ENCODE measurements at places on chromosomes 2 and 18. TPM values are rescaled to one million over a fixed set of nuclear protein-coding genes. Genes with fewer than 3 reads are reported as not detected.

GRCh38 chr2:128573531-128573930 is 254.9 kb upstream of the HS6ST1 start:
- DNase-seq: no peak

GRCh38 chr18:47829831-47830230 is 100.6 kb downstream of the SMAD2 start:
- DNase-seq: no peak

DNA sequence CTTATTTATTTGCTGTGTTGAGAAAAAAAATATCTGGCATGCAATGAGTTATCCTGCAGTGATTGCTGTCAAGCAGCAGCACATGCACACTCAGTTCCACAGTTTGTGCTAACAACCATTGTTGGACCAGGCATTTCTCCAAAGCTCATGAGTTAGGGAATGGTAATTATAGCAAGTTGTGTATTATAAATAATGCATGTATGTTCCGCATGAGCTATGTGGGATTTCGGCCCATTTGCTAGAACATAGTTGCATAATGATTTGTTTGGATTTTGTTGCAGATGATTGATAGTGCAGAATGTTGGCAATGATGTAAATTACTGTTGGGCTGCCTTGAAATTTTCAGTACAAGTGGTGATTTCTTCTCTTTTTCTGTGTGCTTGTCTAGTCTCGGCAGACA is 10.7 kb downstream of the KCNJ3 start:
- DNase-seq: no peak

GRCh38 chr2:238106698-238107524 is 6.8 kb downstream of the ESPNL start:
- DNase-seq: peak; percentile 21

GRCh38 chr18:22564036-22564435 is 146.3 kb upstream of the CTAGE1 start:
- peak; percentile 31 for DNase-seq

- DNase-seq: no peak
These were observed 1116.2 kb downstream of the SUCLG1 start for GRCh38 chr2:83342860-83343329.

GRCh38 chr2:236605345-236605734 is 35.7 kb downstream of the ACKR3 start:
- DNase-seq: no peak

- no peak for DNase-seq
These were observed 284.6 kb upstream of the KLHL29 start for GRCh38 chr2:23100406-23100805.

- no peak for DNase-seq
These were observed 98.2 kb upstream of the TTC39C start for GRCh38 chr18:23916338-23916737.

DNA sequence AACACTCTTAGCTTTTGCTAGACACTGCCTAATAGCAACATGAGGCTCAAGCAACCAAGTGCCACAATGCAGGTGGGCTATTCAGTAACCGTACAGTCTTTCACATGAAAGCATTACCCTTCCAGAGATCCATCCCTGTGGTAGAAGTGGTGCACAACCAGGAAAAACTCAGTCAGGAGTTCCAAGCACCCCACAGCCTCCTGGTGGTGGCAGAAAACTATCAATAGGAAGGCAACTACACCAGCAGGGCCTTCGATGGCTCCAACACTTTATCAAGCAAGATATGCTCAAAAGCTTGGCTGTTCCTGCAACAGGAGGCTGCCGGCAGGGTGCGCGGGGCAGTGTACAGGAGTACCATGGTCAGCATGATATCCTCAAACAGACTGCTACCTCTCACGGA is 176.1 kb upstream of the DLGAP1 start:
- no peak for DNase-seq

DNA sequence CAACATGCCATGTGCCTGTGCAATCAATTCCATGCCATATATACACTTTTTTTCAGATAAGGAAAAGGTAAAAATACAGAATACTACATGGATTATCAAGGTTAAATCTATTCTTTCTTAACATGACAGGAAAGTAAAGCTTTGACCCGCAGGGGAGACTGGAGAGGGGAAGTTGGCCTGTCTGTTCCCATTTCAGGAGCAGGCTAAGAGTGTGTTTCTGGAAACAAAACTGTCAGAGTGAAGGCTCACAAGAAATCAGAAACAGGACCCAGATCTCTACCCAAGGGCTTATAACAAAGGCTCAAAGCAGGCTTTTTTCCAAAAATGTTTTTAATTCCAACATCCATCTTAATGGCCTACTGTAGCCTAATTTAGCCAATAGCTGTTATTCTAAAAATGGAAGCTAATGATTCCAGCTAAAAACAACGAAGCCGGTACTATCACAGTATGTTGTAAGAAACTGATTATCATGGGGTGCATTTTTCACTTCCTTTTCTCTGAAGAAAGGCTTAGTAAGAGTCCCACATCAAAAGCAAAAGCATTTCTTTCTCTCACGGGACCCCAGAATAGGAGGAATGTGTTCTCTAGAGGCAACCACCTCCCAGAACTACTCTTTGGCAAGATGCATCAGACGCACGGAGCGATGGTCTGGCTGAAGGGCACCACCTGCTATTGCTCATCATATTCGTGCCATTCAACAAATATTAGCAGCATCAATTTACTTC is 41.4 kb downstream of the FECH start:
- DNase-seq: no peak

DNA sequence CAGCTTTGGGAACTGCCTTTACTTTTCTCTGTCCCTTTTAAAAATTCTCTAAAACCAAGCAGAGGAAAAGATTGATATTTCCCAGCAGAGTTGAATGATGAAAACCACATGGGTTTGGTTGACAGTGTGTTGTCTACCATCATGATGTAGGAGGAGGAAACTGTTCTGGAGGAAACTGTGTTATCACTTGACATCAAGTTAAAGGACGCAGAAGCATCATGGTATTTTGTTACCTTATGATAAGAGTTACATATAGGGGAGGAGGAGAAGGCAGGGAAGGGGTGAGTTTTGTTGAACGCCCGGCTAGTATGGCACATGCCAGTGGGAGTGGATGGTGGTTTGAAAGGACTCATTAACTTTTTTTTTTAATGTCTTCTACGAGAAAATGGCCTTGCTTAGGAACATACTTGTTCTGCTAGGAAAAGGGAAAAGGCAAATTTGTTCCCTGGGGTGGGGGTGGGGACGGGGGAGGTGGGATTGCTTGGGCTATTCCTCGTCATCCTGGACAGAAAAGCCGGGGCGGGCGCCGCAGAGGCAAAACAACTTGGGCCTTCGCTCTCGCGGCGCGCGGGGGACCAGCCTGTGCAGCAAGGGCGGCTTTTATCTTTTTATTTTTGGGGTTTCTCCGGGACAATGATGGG is 766 bp downstream of the TMEM17 start:
- no peak for DNase-seq

GRCh38 chr2:67048314-67048713 is 348.8 kb upstream of the ETAA1 start:
- DNase-seq: no peak

GRCh38 chr2:117492209-117492851 is 322.2 kb upstream of the DDX18 start:
- no peak for DNase-seq

GRCh38 chr18:25282896-25283703 is 68.9 kb downstream of the ZNF521 start:
- DNase-seq: no peak

- no peak for DNase-seq
These were observed 38.7 kb downstream of the AAK1 start for GRCh38 chr2:69604836-69605235.

DNA sequence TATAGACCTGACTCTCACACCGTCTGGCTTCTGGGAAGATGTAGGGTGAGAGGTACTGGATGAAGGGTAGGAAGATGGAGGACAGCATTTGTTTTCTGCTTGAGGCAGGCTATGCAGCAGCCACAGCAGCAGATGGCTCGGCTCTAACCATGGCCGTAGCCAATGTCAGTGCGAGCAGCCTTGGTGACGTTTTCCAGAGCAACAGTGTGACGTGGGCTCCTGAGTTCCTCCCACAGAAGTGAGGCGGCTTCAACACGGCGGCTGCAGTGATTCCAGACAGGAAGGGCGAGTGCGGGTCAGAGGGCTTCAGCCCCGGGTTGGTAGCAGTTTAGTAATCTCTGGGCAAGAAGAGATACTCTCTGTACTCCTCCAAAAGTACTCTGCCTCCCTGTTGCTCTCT is 133.0 kb upstream of the MYT1L start:
- DNase-seq: no peak

GRCh38 chr2:20862850-20863249 is 39.9 kb upstream of the LDAH start:
- DNase-seq: no peak

GRCh38 chr2:74887960-74888700 is 54.2 kb downstream of the HK2 start:
- peak; percentile 40 for DNase-seq

DNA sequence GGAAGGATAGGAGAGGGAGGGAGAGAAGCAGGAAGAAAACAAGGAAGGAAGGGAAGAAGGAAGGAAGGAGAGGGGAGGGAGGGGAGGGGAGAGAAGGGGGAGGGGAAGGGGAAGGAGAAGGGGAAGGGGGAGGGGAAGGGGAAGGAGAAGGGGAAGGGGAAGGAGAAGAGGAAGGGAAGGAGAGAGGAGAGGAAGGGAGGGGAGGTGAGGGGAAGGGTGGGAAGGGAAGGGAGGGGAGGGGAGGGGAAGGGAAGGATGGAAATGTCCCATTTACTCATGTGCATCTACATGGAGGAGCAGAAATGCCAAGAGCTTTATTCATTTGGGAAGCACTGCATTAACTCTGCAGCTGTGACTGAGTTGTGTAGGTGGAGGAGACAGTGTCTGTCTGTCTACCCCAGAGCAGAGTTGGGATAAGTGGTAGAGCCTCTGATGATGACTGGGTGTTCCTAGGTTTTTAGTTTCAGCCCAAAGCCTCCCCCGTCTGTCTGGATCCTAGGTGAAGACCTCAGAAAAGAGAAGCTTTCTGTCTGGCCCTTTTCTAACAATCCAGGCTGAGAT is 131.3 kb downstream of the COL6A3 start:
- no peak for DNase-seq

GRCh38 chr18:5704847-5705246 is 161.1 kb upstream of the EPB41L3 start:
- DNase-seq: no peak

GRCh38 chr2:157662401-157662800 is 33.7 kb upstream of the ACVR1C start:
- DNase-seq: no peak

- DNase-seq: no peak
These were observed 171.9 kb downstream of the PID1 start for GRCh38 chr2:229099231-229099630.

DNA sequence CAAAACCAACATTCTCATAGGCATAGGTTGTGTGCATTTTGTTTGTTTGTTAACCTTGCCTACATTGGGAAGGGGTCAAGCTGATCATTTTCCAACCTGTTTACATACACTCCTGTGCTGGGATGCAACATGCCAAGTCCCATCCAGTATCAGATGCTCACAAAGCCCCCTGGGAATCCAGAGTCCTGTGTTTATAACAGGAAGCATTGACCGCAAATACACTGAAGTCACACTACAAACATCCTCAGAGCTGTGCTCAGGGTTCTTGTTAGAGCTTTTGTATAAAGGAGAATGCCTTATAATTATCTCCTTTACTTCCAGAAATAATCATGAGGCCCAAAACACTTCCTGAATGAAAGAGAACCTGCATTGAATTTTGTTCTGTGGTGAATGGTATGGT is 488.7 kb upstream of the TCF4 start:
- peak; percentile 42 for DNase-seq

DNA sequence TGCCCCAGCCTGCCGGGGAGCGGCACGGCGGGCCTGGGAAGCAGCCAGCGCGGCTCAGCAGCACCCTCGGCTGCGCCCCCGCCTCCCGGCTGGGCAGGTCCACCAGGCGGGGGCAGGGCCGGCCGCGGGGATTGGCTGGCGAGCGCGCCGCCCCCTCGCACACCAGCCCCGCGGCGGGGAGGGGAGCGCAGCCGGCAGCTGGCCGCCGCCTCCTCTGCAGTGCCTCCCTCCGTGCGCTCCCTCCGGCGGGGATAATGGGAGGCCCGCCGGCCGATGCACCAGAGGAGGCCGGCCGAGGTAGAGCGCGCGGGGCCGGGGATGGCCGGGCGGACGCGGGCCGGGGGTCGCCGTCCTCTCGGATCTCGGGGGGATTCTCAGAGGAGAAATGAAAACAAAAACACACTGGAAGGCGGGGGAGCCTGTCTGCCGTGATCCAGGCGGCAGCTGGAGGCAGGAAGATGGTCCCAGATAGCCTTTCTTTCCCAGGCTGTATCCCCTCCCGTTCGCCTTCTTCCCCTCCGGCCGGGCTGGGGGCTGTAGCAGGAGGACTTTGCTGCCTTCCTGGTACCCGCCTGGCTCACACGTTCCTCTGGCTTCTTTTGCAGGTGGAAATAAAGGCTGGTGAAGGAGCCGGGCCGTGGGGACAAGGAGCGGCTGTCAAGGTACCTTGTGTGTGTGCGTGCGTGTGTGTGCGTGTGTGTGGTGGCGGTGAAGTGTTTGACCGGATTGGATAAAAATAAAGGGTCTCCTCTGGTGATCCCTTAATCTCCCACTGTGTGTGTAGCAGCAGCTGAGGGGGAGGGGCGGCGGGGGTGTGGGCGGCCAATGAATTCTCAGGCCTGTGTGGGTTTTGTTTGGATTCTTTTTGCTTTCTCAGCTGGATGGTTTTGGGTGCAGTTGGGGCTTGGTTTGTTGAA is 18.1 kb downstream of the TET3 start:
- peak; percentile 75 for DNase-seq

DNA sequence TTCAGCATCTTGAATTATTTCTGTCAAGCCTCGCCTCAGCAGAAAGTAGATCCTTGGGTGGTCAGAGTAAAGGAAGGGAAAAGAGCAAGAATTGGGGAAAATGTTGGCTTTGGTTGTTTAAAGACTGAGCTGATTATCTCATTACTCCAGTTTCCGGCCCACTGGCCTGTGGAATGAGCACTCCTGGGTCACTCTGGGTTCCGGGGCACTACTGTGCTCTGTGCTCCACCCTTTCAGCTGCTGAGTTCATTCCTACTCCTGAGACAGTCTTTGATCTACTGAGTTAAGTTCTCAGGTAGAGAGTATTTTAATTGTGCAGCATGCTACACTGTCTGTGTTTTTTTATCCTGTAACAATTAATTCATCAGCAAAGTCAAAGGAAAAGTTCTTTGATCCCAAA is 427.7 kb downstream of the CDH2 start:
- no peak for DNase-seq

DNA sequence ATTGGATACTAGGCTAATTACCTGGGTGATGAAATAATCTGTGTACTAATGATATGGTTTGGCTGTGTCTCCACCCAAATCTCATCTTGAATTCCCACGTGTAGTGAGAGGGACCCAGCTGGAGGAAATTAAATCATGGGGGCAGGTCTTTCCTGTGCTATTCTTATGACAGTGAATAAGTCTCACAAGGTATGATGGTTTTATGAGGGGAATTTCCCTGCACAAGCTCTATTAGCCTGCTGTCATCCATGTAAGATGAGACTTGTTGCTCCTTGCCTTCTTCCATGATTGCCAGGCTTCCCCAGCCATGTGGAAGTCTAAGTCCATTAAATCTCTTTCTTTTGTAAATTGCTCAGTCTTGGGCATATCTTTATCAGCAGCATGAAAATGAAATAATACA is 394.1 kb upstream of the SYT4 start:
- peak; percentile 40 for DNase-seq

Gene TSHZ1
- total RNA-seq: 9.4 TPM

Gene RAMP1
- total RNA-seq: not detected

Gene SERPINB11
- not detected for total RNA-seq

Gene PARD6G
- 3.3 TPM for total RNA-seq

Gene HOXD9
- 0.53 TPM for total RNA-seq

Gene GBX2
- 1.9 TPM for total RNA-seq

Gene ALPI
- not detected for total RNA-seq

Gene PPM1B
- total RNA-seq: 22.6 TPM

Gene MDH1B
- 0.29 TPM for total RNA-seq

Gene HAAO
- not detected for total RNA-seq

Gene GALNT14
- total RNA-seq: 62.7 TPM

Gene COLEC12
- total RNA-seq: not detected

Gene UGT1A3
- not detected for total RNA-seq

All from HT1080 (cell line).